ENCODE measurements at places on chromosomes 12 and 14.

- DNase-seq = no peak
Observed at GRCh38 chr12:3255057-3255456, 177.9 kb downstream of the TSPAN9 start.

- DNase-seq = no peak
Observed at GRCh38 chr12:30942486-30942885, 15.9 kb downstream of the TSPAN11 start.

- DNase-seq = no peak
Observed at GRCh38 chr14:51369814-51370213, 129.8 kb downstream of the TMX1 start.

- DNase-seq = no peak
Observed at GRCh38 chr12:56188131-56188777, 1.0 kb downstream of the SMARCC2 start.

- no peak for DNase-seq
Observed at GRCh38 chr12:3247629-3248161, 170.5 kb downstream of the TSPAN9 start.

GRCh38 chr14:81797315-81797714 is 263.7 kb upstream of the SEL1L start:
- DNase-seq = no peak

DNA sequence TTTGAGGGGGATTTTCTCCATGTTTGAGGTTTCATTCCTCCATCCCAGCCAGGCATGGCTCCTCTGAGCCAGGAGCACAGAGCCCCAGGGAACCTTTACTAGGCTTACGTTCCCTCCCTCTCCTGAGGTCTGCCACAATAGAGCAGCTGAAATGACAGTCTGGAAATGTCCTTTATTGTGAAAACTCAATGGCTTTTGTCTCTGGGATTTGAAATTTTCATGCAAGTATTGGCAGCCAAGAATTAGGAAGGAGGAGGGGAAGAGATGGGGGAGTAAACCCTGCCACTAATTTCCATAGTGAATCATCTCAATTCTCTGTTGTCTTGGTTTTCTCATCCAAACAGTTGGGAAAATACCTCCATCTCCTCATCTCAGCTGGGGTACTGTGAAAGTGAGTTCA is 2.6 kb upstream of the PLEKHG3 start:
- DNase-seq = no peak

- DNase-seq = peak; percentile 88
Observed at GRCh38 chr14:85531587-85532373, 1.8 kb downstream of the FLRT2 start.

DNA sequence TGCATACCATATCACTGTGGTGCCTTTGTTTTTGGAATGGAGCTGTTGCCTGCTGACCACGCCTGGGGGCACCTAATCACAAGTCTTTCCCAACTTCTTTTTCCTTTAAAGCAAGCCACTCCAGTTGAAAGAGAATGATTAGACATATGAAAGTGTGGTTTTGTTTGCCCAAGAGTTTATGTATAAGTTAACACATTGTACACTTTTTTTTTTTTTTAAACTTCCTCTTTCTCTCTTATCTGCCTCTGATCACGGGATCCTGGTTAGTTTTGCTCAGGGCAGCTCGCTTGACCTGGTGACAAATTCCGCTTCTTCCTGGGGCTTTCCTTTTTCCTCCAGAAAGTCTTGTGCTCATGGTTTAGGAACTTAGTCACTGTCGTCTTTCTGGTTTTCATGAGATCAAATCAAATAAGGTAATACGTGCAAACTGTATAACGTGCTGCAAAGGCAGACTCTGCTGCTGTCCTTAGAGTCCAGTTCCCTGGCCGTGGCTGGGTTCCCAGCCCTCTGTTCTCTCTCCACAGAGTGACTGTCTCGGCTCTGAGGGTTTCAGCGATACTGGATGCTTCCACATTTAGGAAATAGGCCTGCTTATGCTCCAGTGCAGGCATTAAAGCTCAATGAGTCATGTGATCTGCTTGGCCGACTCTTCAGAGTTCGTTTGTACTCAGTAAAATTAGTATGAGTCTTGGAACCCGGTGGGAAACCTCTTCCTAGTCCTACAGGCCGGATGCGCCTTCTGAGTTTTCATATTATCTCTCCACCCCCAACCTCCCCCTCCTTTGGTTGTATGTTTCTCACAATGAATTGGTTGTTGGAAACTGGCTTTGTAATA is 15.2 kb downstream of the RASSF3 start:
- peak; percentile 75 for DNase-seq

DNA sequence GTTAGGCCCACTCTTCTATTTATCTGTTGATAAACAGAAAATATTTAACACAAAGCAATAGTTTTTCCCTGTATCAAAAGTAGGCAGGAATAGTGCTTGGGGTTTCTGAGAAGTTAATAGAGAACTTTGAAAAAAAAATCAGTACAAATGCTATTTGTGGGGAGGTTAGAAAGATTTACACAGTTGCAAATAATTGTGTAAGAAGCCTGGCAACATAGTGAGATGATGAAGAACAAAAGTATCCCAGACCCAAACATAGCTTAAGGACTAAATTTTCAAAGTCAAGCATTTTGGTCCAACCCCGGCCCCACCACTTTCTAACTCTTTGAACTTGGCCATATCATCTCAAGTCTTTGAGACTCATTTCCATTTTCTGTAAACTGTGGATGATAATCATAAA is 687.5 kb upstream of the TMEM132C start:
- peak; percentile 27 for DNase-seq

- DNase-seq = no peak
Observed at GRCh38 chr12:28222081-28222700, 31.9 kb downstream of the CCDC91 start.

GRCh38 chr12:132955094-132956010 is 754 bp downstream of the ZNF605 start:
- peak; percentile 83 for DNase-seq

- peak; percentile 60 for DNase-seq
Observed at GRCh38 chr12:71071536-71072097, 86.2 kb downstream of the TSPAN8 start.

DNA sequence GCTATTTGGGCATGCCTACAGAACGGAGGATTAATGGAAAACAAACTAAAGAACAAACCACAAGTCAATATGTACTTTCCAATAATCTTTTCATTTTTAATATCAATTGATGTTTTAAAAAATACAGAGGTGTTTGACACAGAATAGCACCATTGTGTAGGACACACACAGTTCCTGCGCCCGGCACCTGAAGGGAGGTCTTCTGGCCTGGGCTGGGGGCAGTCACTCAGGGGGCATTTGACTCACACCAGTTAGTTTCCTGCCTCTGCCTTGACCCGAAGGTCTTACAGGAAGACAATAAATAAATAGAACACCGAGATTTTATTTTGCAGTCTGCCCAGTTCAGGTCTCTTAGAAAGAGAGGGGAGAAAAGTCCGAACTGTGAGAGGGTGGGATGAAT is 9.5 kb downstream of the TMEM106C start:
- no peak for DNase-seq

DNA sequence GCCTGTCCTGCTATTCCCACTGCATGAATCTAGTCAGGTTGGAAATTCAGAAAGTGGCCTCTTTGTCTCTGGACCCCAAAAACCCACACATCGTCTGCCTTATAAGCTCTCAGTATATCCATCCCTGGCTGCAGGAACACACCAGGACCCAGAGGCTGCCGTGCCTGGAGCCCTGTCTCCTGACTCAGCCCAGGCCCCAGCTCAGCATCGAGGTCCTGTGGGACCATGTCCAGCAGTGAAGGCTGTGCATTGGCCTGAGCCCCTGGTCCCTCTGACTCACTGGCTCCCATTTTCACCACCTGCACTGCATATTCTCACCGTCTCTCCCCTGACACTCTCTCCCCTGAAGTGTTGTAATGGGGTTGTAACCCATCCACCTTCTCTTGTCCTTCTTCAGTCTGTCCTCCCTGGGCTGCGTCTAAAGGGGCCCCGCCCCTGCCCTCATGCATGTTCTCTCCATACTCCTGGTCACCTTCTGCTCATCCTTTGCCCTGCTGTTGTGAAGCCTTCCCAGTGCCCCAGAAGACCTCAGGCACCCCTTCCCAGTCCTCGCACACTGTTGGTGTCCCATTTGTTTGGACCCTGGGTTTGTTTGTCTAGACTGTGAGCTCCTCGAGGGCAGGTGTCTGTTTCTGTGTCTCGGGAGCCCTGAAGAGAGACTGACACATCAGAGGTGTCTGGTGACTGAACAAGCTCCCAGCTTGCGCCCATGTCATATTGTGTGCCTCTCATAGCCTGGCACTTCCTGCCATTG is 43.8 kb downstream of the EVL start:
- no peak for DNase-seq

- no peak for DNase-seq
Observed at GRCh38 chr12:78406828-78407227, 457.7 kb upstream of the SYT1 start.

DNA sequence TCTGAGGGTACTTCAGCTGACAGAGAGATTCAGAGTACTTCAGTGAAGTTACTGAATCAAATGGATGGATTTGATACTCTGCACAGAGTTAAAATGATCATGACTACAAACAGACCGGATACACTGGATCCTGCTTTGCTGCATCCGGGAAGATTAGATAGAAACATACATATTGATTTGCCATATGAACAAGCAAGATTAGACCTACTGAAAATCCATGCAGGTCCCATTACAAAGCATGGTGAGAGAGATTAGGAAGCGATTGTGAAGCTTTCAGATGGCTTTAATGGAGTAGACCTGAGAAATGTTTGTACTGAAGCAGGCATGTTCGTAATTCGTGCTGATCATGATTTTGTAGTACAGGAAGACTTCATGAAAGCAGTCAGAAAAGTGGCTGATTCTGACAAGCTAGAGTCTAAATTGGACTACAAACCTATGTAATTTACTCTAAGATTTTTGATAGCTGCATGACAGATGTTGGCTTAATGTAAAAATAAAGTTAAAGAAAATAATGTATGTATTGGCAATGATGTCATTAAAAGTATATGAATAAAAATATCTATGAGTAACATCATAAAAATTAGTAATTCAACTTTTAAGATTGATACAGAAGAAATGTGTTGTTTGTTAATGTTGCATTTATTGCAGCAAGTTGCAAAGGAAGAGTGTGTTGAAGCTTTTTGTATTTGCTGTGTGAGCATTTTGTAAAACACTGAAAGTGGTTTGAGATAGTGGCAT is 136.1 kb upstream of the RAP1B start:
- DNase-seq = no peak

DNA sequence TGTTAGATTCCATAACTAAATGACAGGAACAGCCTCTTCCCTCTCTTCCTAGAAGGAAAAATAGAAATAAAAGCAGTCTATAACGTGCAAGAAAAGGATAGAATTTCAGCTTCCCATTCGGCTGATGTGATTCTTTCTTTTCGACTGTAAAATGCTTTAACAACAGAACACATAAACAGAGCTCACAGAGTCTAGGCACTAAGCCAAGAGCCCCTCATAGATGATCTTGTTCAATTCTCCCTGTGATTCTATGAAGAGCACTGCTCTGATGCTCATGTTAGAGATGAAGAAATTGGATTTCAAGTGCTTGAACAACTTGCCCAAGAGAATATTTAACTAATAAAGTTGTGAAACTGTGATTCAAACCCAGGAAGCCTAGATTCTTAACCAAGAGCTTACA is 232.7 kb downstream of the RPAP3 start:
- no peak for DNase-seq

GRCh38 chr14:101351146-101351545 is 210.1 kb upstream of the DIO3 start:
- DNase-seq = no peak

DNA sequence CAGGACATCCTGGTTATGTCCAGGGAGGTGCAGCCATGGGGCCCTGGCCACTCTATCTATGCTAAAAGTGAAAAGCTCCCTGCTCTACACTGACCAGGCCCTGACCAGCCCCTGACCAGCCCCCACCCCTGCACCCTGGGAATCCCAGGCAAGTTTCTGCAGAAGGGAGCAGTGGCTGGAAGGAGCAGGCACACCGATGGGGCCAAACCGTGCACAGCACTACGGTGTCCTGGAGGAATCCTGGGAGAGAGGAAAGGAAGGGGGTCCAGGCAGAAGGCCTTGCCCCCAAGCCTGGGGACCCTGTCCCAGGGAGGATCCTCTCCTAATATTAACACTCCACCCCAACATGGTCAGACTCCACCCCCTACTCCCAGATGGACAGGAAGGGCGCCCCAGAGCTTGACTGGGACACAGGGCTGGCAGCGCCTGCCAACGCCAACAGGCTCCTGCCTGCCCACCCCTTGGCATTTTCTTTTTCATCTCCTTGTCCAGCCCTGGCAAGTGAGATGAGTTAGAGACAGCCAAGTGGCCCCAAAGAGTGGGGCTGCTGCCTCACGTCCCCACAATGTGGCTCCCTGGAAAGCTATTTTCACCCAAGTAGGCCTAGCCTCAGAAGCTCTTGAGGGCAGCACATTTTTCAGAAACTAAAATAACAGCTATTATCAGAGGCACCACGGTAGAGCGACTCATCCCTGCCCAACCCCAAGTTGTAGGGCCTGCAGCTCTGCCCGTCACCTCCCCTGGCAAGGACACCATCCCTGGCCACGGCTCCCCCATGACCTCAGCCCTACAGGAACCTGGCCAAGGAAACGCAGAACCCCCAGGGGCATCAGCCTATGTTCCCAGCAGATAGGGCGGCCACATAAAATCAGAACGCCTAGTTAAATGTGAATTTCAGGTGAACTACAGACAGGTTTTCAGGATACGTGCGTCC is 82.6 kb downstream of the SCARB1 start:
- DNase-seq = no peak

DNA sequence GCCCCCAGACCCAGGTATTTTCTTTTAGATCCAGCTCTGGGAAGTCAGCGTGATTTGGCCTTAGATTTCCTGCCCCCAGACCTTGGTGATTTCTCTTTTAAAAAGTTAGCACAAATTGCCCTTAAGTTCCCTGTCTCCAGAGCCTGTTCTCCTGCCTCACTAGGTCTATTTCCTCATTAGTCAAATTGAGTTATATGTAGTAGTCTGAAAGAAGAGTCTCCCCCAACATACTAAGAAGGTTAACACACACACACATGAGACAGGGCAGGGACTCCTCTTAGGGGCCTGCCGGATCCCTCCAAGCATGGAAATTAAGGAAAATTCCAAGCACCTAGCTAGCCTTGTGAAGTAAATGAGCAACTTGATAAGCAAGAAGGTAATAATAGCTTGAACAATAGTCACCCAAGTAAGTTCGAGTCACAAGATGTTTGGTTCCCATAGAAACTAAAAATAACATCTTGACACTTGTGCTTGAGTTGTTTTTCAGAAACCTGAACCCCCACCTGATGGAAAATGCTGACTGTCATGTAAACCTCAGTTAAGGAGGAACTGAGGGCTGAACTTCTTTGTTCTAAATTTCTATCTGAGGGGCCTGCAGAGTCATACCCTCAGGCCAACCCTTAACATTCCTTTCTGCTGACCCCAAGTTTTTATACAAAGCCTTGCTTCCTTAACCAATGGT is 51.6 kb downstream of the CAND1 start:
- DNase-seq = no peak

GRCh38 chr12:104569346-104570173 is 112.8 kb downstream of the CHST11 start:
- no peak for DNase-seq

DNA sequence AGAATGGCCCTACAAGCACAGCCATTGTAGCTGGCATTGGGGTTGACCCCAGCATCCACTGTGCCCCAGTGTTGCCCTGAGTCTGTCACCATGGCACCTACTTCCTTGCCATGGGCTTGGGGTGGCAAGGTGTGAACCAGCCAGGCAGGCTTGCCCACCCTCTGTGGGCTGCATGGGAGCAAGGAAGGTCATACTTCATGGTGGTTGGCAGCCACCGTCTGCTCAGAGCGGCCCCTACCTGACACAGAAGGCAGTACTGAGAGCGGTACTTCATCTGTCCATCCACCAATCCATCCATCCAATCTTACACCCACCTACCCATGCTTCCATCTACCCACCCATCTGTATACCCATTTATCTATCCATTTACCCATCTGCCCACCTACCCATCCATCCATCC is 160.1 kb downstream of the KIF26A start:
- DNase-seq = no peak

- DNase-seq = peak; percentile 40
Observed at GRCh38 chr12:132222096-132222807, 78.0 kb downstream of the NOC4L start.

Measured in fibroblast of gingiva (primary cell).